ENCODE measurements at places on chromosomes 3 and 15.

DNA sequence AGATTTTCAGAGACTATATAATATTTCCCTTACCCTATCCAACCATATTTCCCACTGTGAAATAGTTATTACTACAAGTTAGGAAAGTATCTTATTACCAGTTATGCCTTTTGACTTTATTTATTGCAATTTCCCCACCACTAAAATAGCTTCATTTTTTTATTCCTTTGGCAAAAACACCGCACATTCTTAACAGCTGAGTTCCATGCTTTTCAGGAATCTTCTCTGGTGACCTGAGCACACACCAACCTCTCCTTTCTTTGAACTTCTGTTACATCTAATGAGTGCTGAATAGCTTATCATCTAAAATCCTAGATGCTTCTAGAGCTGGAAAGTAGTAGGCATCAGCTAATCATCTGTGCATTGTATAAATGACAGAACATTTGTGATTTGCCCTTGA, 99.1 kb downstream of the UBE2E2 start:
- DNase-seq = no peak

DNA sequence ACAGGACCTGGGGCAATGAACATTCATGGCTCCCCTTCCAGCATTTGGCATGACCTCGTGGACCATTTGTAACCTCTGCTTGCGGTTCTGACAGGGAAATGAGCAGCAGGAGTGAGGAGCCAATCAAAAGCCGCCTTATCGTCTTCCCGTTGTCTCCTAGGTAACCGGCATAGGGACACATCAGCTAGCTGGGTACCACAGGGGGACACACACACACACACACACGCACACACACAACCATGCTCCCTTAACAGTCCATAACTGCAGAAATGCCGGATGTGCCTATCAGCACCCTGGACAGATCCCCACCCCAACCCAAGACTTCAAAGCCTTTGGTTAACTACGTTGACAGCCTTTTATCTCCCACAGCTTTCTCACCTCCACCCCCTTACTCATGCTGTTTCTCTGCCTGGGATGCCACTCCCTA, 53.4 kb upstream of the CCDC174 start:
- DNase-seq = peak; percentile 37

GRCh38 chr3:125068265-125068664, 12.5 kb upstream of the HEG1 start:
- no peak for DNase-seq

GRCh38 chr3:44400771-44401170, 62.2 kb downstream of the TCAIM start:
- no peak for DNase-seq

- no peak for DNase-seq
Measured at GRCh38 chr15:99842071-99842470, 108.8 kb upstream of the LYSMD4 start.

DNA sequence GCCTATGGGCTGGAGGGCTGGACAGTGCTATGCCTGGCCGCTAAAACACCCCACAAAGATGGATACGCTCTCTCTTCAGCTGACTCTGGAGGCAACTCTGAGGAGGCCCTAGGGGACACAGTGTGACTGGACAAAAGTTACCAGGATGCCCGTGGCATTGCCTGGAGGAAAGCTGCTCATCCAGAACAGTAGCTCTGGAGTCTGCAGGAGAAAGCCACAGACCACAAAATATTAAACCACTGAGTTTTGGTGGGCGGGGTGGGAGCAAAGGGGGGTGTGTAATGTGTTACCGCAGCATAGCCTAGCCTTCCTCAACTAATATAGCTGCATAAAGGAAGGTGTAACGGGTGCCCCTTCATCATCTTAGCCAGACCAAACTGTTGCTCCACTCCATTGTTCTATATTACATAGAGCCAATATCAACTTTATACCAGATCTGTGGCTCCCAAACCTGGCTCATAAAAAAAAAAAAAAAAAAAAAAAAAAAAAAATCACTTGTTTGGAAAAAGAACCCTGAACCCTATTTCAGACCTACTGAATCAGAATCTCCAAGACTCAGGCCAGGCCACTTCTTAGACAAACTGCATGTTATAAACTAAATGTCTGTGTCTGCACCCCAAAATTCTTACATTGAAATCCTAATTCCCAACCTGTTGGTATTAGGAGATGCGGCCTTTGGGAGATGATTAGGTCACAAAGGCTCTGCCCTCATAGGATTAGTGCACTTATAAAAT, 132.6 kb downstream of the TNIK start:
- DNase-seq = no peak

DNA sequence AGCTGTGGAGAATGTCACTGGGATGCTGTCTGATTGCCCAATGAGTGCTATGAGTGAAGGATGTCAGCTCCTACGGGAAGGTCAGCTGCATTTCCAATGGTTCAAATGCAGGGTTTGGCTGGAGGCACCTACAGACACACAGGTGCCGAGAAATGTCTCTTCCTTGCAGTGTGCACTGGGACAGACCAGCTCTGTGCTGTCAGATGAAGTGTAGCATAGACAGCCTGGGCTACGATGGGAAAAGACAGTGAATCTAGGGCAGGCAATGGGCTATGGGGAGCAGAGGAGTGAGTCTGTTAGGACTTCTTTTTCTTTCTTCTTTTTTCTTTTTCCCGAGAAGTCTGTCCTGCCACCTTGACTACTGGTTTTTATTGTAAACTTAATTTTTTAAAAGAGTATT, 223.1 kb upstream of the EOMES start:
- no peak for DNase-seq

GRCh38 chr3:98594628-98595324, 1.4 kb upstream of the CPOX start:
- DNase-seq = no peak

DNA sequence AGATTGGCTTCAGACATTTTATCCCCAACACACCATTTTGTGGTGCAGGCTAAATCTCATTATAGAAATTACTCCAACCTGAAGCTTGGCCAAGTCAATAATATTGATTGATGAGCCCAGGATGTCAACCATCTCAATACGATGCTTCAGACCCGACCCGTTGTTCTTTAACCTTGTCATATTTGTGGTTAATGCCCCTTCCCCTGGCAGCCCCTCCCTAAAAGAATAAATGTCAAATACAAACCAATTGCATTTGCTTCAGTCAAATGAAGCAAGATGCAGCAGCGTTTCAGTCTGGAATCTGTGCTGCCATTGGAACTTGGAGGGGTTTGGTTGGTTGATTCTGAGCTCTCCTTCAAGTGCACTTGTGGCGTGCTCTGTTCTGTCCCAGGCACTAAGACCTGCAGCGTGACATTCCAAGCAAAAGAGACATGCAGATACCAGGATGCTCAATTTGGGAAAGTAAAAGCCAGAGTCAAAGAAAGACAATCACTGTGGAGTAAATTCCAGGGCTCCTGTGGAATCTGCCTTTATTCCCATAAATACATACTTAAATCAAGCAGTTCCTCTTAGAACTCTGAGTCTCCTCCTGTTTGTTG, 23.8 kb upstream of the PSMD6 start:
- no peak for DNase-seq

GRCh38 chr15:40536501-40536900, 28.3 kb downstream of the CCDC32 start:
- DNase-seq = no peak

- no peak for DNase-seq
Measured at GRCh38 chr3:184456476-184456875, 76.6 kb downstream of the CHRD start.

DNA sequence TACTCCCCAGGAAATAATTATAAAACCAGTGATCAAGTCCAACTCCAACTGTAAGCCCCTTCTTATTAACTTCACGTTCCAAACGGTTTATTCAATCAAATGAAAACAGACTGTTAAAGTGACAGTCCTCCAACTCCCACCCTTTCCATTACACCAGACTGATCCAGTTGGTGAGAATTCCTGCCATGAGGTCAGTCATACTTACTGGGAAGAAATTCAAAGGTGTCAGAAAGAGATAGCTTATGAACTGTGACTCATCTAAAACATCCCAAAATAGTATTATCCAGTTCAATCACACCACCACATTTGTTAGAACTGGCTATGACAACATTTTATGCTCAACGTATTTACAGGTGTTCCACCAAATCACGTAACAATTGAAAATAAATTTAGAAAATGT, 19.5 kb downstream of the SMARCC1 start:
- DNase-seq = no peak

DNA sequence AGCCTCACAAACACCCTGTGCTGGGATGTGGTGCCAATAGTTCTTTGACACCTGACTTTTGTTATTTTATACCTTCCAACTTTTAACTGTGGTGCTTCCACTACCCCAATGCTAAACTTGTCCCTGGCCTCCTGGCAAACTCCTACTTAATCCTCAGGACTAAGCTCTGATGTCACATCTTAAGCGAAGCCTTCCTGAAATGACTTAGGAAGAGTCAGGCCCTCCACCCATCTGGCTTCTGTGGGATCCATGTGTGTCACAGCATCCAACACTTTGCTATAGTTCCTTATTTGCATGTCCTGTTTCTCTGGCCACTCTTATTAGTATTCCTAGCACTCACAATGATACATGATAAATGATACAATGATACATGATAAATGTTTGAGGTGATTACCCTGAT, 133.2 kb downstream of the FILIP1L start:
- no peak for DNase-seq

GRCh38 chr3:150458001-150458400, 49.9 kb downstream of the TSC22D2 start:
- no peak for DNase-seq

- DNase-seq = no peak
Measured at GRCh38 chr3:146421819-146422759, 47.3 kb downstream of the PLSCR2 start.

GRCh38 chr3:88912294-88912877, 195.0 kb upstream of the EPHA3 start:
- no peak for DNase-seq

- DNase-seq = peak; percentile 21
Measured at GRCh38 chr3:168249550-168250414, 154.1 kb upstream of the GOLIM4 start.

GRCh38 chr15:44435893-44436667, 8.7 kb downstream of the CTDSPL2 start:
- no peak for DNase-seq

- no peak for DNase-seq
Measured at GRCh38 chr3:4284865-4285264, 18.3 kb upstream of the SETMAR start.

DNA sequence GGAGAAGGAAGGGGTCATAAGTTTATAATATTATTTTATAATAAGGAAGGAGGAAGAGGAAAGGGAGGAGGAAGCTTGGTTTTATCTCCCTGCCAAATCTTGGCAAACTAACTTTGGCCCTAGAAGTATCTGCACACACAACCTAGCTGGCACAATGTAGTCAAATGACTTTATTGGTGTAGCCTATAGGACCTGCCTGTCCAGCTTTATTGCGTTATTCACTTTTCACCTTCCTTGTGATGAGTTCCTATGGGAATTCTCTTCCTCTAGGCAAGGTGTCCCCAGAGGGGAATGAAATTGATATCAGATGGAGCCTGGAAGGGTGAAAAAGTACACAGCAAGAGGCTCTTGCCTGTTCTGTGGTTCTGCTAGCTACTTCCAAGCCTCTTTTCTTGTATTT, 111.2 kb upstream of the SLC25A36 start:
- no peak for DNase-seq

DNA sequence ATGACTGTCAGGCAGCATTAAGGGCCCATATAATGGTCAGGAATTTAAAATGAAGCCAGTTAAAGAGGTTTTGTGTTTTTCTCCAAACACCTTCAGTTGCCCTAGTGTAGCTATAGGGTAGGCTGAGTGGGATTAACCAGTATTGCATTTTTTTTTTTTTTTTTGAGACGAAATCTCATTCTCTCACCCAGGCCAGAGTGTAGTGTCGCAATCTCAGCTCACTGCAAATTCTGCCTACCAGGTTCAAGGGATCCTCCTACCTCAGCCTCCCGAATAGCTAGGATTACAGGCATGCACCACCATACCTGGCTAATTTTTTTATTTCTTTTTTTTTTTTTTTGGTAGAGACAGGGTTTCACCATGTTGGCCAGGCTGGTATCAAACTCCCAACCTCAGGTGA, 7.0 kb downstream of the CLASP2 start:
- DNase-seq = no peak

GRCh38 chr3:194275721-194276120, 75.4 kb downstream of the CPN2 start:
- no peak for DNase-seq

DNA sequence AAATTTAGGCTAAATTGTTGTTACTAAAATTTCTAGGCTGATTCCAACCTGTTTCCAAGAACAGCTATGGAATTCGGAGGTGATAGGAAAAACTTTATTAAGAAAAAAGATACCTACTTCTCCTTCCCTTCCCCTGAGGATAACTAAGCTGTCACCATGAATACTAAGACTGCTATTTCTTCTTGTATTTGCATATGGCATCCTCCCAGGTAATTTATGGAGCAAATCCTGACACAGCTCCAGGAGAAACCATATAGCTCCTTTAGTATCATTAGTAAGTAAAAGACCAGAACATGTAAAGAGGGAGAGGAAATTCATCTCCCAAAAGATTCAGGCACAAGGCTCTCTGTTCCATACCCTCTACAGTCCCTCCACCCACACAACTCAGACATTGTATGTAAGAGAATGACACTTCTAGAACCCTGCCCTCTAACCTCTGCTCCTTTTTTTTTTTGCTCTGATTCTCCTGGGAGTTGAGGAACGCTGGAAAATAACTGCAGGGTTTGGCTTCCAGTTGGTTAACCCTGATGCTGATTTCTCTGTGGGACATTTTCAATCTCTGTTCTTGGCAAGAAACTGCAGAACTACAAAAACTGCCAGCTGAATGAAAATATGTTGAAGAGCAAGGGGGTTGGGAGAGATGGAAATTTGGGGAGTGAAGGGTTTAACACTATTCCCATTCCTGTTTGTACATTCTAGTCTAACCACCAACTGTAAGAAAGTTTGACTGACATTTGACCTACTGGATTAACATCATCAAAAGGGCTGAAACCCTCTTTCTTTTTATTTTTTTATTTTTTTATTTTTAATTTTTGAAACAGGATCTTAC, 14.2 kb upstream of the MAGI1 start:
- no peak for DNase-seq

DNA sequence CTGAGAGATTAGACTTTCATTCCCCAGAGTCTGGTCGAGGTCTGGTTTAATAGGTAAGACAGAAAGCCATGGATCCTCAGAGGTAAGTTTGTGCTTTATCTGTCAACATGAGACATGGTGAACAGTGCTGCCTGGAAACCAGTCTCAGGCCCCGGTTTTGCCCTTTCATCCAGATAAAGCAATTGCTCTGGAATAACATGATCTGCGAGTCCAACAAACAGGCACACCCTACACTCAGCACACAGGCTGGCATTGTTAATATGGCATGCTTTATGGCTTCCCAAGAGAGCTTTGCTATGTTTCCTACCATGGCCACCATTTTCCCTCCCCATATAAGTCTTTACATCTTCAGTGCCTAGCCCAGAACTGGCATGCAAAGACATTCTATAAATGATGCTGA, 30.1 kb upstream of the MNS1 start:
- DNase-seq = no peak

- DNase-seq = no peak
Measured at GRCh38 chr15:70406617-70407335, 309.1 kb upstream of the TLE3 start.

DNA sequence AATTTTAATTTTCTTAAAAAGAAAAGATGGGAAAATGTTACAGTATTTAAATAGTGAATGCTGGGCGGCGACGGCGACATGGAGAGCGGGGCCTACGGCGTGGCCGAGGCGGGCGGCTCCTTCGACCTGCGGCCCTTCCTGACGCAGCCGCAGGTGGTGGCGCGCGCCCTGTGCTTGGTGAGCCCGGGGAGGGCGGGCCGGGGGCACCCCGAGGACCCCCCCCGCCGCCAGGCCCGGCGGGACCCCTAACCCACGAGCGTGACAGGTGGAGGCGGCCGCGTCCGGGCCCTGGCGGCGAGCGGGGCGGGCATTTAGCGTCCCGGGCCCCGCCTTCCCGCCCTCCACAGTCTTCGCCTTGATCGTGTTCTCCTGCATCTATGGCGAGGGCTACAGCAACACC, 38.4 kb upstream of the GOLGA8J start:
- DNase-seq = no peak

All from activated T-cell treated with anti-CD3 and anti-CD28 coated beads for 48 hours (primary cell).